ENCODE measurements at places on chromosomes 6 and 20.

DNA sequence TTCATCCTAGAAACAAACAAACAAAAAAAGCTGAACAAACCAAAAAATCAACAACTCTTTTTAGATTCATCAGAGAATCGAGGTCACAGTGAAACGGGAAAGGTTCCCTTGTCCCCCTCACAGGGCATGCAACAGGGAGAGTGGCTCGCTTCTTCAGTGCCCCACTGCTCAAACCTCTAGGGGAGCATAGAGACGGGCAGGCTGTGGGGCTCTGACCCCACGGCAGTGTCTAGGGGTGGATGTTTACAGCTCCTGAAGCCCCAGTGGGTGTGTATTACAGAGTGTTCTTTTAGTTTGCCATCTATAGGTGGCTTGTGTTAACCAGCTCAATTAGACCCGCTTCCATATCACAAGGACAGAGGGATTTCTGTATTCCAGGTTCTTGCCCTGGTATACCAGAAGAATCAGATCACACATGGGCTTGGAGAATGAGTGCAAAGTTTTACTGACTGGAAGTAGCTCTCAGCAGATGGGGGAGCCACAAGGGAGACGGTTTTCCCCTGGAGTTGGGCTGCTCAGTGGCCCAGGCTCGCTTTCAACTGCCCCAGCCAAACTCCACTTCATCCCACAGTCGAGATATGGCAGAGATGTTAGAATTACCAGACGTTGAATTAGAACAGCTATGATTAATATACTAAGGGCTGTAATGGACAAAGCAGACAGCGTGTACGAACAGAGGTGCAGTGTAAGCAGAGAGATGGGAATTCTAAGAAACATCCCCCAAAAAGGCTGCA, 192.6 kb upstream of the CST7 start:
- no peak for DNase-seq

DNA sequence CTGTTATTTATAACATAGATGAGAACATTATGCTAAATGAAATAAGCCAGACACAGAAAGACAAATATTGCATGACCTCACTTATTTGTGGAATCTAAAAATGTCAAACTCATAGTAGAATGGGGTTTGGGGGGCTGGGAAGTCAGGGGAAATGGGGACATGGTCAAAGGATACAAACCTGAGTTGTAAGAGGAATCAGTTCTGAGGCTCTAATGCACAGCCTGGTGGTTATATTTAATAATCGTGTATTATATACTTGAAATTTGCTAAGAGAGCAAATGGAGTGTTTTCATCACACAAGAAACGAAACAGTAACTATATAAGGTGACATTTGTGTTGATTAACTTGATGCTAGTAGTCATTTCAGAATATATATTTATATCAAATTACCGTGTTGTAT, 40.8 kb upstream of the GFOD1 start:
- DNase-seq = no peak

DNA sequence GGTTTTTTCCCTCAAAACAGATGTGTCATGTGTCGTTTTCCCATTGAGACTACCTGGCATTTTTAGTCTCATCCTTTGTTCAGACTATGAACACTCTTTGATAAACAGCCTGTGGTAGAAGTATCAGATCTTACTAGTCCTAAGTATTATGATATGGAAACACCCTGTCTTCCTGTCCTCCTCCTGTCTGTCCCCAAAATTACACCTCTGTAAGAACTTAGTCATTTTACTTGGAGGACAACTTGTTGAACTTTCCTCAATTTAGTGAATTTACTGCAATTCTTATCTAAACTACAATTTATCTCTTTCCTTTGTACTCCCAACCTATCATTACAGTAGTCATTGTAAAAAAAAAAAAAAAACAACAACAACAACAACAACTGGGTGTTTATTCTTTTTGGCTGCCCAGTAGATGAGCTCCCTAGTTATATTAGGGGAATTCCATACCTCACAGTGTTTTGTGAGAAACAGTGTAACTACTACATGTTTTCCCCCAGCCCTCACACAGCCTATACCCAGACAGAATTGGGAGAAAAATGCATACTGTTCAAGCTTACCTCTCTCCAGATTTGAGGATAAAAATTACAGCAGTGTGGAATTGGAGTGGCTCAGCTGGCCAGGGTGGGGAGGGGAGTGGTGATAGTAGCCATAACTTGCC, 18.5 kb upstream of the ERVFRD-1 start:
- DNase-seq = no peak

- no peak for DNase-seq
Observed at GRCh38 chr20:53834062-53834442, 236.3 kb downstream of the BCAS1 start.

DNA sequence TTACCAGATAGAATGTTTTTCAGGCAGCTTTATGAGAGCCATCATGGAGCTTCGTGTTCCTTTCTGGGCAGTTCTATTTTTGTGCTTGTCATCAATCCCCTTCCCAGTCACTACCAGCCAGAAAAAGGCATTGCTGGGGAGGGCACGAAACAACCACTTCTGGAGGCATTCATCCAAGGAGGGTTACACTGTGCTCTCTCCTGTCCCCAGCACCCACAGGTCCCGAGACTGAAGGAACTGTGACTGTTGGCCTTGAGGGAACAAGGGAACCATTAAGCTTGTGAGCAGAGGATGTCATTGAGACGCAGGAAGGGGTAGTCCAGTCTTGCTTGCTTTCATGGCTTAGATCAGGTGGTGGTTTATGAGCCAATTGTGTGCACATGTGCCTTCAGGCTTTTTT, 20.1 kb upstream of the ENPP5 start:
- DNase-seq = no peak

- DNase-seq = no peak
Observed at GRCh38 chr6:101294676-101295075, 98.8 kb upstream of the GRIK2 start.

- DNase-seq = no peak
Observed at GRCh38 chr6:40000964-40001515, 66.8 kb upstream of the MOCS1 start.

DNA sequence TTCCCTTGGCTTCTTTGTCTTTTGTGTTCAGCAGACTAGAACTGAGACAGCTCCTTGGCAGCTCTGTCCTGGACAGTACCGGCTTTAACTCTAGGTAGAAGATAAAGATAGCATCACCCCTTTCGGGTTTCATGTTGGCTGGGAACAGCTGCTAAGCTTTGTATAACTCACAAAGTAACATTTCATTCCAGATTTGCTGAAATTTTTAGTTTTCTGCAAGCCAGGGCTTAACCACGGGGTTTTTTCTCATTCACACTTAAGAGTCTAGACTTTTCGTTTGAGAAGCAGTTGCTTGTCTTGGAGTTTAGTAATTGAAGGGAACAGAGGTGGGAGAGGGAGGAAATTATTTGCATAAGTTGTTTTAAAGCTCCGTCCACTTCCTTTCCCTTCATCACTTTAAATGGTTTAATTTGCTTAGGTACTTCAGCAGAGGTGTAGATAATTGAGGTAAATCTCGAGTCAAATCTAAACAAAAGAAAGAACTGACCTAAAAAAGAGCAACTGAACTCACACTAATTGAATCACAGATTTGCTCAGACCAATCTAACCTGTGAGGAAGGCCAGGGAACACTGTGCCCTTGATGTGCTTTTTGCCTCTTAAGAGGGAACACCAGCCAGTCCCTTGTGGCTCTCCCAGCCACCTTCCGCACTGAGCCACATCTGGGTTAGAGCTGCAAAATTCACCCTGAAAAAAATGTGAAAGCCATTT, 48.3 kb downstream of the RREB1 start:
- DNase-seq = no peak

DNA sequence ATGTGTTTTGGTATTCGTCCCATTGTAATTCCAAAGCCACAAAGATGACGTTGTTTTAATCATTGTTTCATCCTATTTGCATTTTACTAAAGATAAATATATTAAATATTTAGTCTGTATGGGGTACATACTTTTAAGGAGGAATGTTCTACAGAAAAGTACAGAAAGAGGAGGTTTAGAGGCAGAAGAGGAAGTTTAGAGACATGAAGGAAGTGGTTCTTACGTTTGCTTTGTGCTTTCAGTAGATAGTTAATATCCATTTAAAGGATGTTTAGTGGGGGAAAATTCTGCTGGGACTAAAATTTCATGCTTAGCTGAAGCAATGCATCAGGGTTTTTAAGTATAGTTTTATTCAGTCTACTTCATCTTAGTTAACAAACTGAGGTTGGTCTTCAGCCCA, 116.6 kb downstream of the CRYBG1 start:
- DNase-seq = no peak

GRCh38 chr6:28488916-28489365, 26.7 kb downstream of the GPX6 start:
- no peak for DNase-seq

DNA sequence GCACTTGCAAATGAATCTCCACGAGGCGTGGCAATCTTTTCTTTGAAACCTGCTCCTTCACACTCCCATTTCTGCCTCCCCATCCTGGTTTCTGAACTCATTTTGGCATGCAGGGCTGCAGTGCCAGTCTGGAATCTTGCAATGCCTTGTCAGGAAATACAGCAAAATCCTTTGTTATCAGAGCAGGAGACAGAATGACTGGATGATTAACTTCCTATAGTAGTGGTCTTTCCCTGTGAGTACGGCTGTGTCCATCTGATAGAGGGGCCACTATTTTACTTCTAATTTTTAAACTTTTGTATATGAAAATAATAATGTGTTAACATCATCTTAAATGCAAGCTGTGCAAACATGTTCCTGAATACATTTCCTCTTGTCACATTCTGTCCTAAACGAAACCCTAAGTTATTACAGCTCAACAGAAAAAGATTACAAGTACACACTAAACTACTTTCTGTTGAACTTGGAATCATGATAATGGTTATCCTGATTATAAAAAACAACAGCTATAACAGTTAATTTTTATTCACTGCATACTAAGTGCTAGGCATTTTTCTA, 140.2 kb downstream of the KIF13A start:
- no peak for DNase-seq

- DNase-seq = no peak
Observed at GRCh38 chr6:135651964-135652755, 154.6 kb upstream of the AHI1 start.

GRCh38 chr6:55445648-55446204, 118.5 kb downstream of the GFRAL start:
- DNase-seq = no peak

DNA sequence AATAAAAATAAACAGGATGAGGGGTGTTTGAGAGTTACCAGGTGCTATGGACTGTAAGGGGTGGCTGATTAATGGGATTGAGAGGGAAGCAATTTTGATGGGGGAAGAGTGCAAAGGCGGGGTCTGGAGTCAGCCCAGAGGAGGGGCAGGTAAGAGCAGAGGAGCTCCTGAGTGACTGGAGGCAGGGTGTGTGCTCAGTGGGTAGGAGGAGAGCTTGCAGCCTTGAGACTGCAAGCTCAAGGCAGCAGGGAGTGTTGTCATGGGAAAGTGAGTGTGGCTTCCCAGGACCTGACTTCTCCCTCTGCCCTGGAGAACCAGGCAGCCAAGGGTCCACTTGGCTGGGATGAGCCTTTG, 54.2 kb downstream of the RAB44 start:
- no peak for DNase-seq

GRCh38 chr6:13229205-13230085, 98.9 kb downstream of the TBC1D7 start:
- no peak for DNase-seq

- DNase-seq = no peak
Observed at GRCh38 chr6:81263531-81264168, 488.8 kb downstream of the TENT5A start.

DNA sequence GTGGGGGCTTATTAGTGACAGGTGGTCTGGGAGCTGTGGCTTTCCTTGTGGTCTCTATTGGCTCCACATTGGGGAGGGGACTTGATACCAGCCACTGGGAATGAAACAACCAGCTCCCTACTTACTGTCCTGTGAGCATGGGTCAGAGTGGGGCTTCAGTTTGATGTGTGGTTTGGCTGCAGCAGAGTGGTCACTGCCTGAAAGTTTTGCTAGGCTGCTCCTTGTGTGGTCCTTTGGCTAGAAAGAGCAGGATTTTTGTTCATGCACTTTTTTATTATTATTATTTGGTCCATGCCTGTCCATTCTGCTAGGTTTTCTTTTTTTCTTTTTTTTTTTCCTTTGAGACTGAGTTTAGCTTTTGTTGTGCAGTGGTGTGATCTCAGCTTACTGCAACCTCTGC, 7.5 kb upstream of the TMEM14B start:
- no peak for DNase-seq

- no peak for DNase-seq
Observed at GRCh38 chr6:160426136-160426535, 78.0 kb downstream of the SLC22A3 start.

DNA sequence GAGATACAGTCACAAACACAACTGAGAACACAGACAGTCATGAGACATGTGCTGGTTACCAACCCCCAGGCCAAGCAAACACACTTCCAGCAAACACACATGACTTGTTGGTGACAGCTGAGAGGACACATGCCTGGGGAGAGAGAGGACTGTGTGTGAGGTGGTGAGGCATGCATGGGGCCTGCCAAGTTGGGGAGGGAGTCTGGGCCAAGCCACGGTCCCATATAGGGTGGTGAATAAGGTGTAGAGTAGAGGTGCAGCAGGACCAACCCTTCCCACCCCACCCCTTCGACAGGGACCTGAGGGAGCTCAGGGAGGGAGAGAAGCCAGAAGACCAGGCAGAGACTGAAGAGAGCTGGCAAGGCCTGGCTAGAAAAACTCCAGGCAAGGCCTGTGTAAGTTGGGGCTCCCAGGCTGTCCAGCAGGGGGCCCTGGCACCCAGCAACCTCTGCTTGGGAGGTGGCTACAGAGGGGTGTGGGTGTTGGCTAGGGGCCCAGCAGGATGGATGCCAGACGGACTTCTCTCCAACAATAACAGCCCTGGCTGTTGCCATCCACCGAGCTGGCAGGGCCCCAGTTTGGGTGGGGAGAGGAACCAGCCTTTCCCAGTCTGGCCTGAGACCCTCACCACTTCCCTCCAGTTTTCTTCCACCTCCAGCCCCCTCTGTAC, 2.0 kb upstream of the SLC29A1 start:
- peak; percentile 53 for DNase-seq

- peak; percentile 29 for DNase-seq
Observed at GRCh38 chr6:75296811-75297779, 12.5 kb upstream of the TMEM30A start.

DNA sequence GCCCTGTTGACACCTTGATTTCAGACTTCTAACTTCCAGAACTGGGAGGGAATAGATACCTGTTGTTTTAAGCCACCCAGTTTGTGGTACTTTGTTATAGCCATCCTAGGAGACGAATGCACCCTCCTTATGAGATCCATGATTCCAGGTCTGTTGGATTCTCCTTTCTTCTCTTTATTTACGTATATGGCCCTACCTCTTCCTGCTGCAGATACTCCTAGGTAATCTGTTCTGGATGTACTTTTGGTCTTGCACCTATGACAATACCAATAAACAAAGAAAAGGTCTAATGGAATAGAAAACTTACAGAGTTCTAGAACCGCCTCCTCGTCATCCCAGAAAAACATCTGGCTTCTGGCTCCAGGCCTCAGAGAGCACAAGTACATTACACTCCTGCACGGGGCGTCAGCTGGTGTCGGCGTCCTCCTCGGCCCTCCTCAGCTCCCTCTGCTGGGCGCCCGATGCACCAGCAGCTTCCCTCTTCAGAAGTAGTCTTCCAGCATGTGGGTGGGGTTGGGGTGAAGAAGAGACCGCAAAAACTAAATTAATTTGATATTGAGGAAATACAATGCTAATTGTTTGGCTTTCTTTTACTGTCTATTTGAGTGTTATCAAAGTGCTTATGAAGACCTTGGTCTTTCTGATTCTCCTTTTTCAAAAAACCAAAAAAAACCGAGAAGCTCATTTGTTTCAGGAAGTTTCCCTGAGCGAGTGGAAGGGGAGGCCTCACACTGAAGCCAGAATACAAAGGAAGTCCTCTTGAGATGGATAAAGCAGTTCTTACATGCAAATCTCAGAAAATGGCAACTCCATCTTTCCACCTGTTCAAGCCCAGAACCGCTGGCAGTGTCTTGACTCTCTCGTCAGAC, 9.7 kb upstream of the ATXN1 start:
- peak; percentile 62 for DNase-seq

All from stimulated activated naive CD4-positive, alpha-beta T cell (primary cell).